ENCODE measurements at places on chromosomes 1 and 21.

DNA sequence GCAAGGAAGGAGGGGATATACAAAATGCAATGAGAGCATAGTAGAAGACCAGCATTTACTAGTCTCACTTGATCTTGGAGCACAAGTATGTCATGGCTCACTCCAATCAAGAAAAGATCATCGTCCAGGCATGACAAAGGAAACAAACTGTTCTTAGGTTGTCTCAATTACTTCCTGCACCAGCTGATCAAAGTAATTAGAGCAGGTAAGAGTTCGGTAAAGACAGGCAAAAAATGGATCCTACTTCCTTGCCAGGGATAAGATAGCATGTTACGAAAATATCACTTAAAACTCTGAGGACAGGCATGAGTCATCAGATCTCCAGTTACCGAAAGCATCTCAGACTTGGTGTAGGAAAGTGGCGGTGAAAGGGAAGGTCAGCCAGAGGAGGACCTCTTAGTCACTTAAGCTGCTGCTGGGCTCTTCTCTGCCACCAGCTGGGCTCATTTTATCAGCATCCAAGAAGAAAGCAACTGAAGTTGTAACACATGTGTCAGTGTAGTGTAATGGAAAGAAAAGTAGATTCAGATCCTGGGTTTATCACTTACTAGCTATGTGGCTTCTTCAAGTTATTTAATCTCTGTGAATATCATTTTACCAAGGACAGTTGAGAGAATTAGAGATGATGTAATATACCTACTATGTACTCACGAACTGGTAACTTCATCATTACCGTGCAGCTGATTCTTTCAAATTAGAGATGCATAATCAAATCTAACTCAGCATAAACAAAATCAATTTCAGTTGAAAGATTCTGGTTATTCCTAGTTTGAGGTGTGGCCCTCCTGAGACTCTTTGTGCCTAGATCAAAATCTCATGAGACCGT lies 46.8 kb downstream of the XCL1 start:
- peak; percentile 43 for DNase-seq

GRCh38 chr1:75308365-75308764 lies 174.2 kb downstream of the LHX8 start:
- no peak for DNase-seq

GRCh38 chr1:31658721-31659120 lies 14.0 kb upstream of the PEF1 start:
- DNase-seq, result no peak

GRCh38 chr1:173084292-173084691 lies 33.6 kb upstream of the TNFSF18 start:
- no peak for DNase-seq

- no peak for DNase-seq
Measured at GRCh38 chr1:27109103-27109822, 45.7 kb downstream of the SLC9A1 start.

DNA sequence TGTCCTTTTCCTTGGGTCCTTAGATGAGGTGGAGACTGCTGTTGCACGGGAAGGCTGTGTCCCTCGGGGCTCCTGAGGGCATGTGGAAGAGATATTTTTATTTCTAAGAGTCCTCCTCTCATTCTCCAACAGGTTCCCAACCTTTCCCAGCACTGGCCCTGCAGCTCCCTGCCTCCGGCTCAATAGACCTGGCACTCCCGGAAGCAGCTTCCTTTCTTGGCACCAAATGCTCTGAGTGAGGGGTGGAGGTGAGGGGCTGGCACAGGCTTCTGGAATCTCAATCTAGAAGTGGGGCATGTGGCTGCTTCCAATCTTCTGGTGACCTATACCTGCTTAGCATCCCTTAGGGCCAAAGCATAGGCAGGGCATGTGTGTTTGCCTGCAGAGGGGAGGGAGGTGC lies 4.5 kb downstream of the ETV3L start:
- DNase-seq, result no peak

- peak; percentile 9 for DNase-seq
Measured at GRCh38 chr1:233361876-233362275, 34.4 kb downstream of the MAP3K21 start.

DNA sequence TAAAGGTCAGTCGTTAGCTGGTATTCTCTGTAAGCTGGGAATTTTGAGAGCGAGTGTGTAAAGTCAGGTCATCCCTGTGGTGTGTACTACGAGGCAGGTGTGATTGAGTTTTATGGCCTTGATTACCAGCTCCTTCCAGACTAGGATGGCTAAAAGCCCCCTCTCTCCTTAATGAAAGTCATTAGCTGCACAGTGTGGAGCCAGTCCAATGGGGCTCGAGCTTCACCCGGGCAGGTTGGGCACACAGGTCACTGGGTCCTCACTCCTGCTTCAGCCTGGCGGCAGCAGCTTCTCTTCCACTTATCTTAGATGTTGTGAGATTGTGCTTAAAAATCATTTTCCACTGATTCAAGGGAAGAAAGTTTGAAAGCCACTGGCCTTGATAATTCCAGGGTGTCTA lies 3.0 kb downstream of the DMRTB1 start:
- DNase-seq, result no peak

DNA sequence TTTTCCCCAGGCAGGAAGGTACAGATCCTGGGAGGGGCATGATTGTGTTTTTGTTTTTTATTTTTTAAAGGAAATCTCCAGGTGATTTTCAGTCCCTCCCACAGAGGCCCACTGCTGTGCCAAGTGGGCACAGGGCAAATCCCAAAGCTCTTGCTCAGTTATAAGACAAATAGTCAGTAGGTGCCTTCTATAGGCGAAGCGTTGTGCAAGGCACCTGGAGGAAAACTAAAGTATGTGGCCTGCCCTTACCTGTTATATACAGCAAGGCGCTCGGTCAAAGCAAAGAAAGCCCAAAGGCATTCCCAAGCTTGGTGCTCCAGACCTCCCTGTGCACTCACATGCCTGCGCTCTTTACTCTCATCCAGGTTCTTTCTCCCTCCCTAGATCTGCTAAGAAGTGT lies 81.0 kb downstream of the KCNJ15 start:
- no peak for DNase-seq

- no peak for DNase-seq
Measured at GRCh38 chr21:33686386-33686785, 44.1 kb downstream of the ITSN1 start.

- no peak for DNase-seq
Measured at GRCh38 chr1:101497881-101498559, 261.2 kb downstream of the S1PR1 start.

DNA sequence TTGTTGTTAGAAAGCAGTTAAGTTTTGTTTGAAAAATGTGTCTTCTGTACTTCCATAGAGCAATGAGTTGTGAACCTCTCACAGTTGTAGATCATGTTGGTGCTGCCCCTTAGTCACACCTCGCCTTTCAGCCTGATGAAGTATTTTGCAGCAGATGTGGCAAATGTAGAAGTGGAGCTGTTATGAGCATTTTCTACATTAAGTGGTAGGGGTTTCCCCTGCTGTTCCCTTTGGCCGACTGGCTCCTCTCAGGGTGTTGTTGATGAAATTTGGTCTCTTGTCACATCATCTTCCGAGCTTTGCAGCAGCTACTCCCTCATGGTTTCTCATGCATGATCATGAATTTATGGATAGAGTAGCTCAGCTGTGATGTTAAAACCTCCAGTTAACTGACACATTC lies 33.6 kb upstream of the DENND1B start:
- DNase-seq, result no peak

GRCh38 chr1:1281533-1282321 lies 1.5 kb downstream of the SCNN1D start:
- DNase-seq, result no peak

- no peak for DNase-seq
Measured at GRCh38 chr1:225866061-225866837, 15.9 kb downstream of the TMEM63A start.

GRCh38 chr1:89064632-89065031 lies 376 bp downstream of the GBP1 start:
- peak; percentile 37 for DNase-seq

GRCh38 chr1:242005866-242006535 lies 7.1 kb upstream of the MAP1LC3C start:
- DNase-seq, result no peak

DNA sequence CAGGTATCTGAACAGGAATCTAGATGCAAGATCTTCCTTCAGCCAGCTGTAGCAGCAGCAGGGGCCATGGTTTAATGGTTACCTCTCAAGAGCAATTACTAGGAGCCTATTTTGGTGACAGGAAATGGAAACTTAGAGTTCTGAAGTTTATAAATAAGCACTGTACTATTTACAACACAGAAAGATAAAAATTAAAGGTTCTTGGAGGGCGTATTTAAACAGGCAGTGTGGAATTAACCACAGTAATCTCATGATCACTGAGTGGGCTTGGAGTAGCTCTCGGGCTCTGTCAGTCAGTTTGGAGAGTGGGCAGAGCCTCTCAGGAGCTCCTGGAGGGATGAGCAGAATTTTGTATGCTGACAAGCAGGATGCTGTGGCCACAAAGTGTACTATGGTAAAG lies 10.2 kb upstream of the FCRL5 start:
- DNase-seq, result no peak
